Central memory CD4-positive, alpha-beta T cell (primary cell): ENCODE measurements at places on chromosomes 2 and 18.

- DNase-seq, result no peak
Measured at GRCh38 chr2:208250388-208250787, 4.5 kb downstream of the IDH1 start.

DNA sequence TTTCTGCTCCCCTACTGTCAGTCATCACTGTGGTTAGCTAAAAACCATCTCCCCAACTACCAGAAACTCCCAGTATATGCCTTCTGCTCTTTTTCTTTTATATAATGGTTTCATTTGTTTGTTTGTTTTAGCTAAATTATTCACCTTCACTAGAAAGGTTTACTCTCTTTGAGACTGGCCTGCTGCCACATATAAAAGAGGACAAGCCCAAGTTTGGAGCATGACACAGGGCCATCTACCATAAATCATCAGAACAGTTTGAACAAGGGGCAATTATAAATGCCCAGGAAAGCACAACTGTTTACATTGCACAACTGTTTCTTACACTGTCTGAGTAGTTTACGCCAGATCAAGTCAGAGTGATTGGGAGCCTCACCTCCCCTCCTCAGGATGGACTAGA is 471.0 kb upstream of the PIK3C3 start:
- no peak for DNase-seq

DNA sequence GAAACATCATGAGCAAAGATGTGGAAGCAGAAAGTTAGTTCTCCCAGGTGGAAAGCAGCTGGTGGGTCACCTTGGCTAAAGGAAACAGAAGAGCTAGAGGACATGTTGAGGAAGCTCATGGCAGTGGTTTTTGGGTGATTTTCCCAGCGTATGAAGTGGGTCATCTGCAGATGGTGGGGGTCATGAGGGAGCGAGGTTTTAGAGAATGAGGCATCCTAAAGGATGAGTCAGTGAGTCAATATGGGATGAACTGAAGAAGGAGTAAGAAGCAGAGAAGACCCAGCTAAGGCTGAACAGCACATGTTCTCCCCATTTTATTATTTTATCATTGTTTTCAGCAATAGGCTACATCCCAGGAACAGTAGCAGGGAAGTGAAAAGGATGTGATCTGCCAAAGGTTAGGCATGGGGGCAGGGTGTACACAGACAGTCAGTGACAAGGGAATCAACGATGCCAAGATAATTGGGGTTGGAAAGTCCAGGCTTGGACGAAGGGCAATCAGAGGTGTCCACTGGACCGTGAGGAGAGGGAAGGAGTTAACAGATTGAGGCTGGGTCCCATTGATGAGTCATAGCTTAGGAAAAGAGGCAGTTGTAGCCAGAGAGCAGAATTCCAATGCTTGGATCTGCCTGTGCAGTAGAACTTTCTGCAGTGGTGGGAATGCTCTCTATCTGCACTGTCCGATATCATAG is 289.3 kb upstream of the RAB12 start:
- no peak for DNase-seq

DNA sequence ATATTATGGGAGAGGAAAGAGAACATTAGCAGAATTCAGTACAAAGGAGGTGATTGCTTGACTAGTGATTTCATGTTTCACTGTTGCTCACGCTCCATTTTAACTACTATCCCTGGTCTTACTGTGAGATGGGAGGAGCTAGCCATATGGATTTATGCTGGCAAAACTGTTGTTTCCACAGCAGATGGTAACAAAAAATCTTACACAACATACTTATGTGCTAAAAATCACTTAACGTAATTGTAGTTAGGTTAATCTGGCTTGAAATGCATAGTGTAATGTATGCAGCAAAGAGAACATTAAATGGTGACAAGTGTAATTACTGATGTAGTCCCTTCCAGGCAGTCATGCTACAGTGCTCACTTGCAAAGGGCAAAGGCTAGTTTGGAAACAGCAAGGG is 155.6 kb upstream of the LYPD1 start:
- no peak for DNase-seq

- DNase-seq, result no peak
Measured at GRCh38 chr2:214484701-214485100, 73.8 kb downstream of the VWC2L start.

DNA sequence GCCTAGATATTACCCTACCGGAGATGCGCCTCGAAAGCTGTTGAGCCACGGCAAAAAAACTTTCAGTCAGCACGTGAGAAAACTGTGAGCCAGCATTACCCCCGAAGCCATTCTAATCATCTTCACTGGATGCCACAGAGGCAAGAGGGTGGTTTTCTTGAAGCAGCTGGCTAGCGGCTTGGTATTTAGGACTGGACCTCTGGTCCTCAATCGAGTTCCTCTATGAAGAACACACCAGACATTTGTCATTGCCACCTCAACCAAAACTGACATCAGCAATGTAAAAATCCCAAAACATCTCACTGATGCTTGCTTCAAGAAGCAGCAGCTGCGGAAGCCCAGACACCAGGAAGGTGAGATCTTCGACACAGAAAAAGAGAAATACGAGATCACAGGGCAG is 52.8 kb upstream of the SLC66A3 start:
- DNase-seq, result no peak

- no peak for DNase-seq
Measured at GRCh38 chr2:222208010-222208690, 90.6 kb downstream of the PAX3 start.

- DNase-seq, result no peak
Measured at GRCh38 chr2:72989770-72990556, 72.6 kb downstream of the EMX1 start.
